ENCODE measurements at places on chromosomes 11 and 22.

GRCh38 chr22:34055525-34056200 lies 135.4 kb upstream of the LARGE1 start:
- DNase-seq = no peak

GRCh38 chr22:22449819-22450218 lies 58.7 kb downstream of the ZNF280B start:
- no peak for DNase-seq

DNA sequence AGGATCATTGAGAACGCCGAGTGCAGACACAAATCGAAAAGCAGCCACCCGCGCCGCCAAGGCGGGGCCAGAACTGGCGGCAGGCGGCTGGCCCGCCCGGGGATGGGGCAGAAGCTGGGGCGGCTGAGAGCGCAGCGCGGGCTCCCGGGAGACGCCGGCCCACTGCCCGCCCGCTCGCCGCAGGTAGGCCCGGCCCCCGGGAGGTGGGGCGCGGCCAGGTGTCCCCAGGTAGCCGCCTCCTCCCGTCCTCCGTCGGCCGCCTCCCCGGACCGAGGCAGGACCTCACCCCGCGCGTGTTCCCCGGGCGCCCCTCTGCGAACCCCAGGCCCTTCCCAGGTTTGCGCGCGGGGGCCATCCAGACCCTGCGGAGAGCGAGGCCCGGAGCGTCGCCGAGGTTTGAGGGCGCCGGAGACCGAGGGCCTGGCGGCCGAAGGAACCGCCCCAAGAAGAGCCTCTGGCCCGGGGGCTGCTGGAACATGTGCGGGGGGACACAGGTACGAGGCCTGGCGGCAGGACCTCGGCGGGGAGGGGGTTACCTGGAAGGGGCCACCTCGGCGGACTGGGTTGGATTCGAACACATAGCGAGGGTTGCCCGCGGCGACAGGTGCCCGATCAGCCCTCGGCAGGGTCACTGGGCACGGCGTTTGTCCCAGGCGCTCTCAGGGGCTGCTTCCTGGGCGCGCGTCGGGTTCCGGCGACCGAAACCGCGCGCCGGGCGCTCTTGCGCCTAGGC lies at the start of gene PRRG4:
PRRG4 (plus strand) TSS at position 248 of the 733 bp plus-strand sequence. CDS start 603 bp downstream, outside the sequence.
- DNase-seq = peak; percentile 11

- DNase-seq = no peak
These were observed 2.0 kb downstream of the NAV2 start for GRCh38 chr11:19714387-19715363.

GRCh38 chr11:118660681-118661424 lies 18.6 kb downstream of the TREH start:
- DNase-seq = no peak

GRCh38 chr11:100469835-100470234 lies 217.3 kb upstream of the ARHGAP42 start:
- DNase-seq = no peak

DNA sequence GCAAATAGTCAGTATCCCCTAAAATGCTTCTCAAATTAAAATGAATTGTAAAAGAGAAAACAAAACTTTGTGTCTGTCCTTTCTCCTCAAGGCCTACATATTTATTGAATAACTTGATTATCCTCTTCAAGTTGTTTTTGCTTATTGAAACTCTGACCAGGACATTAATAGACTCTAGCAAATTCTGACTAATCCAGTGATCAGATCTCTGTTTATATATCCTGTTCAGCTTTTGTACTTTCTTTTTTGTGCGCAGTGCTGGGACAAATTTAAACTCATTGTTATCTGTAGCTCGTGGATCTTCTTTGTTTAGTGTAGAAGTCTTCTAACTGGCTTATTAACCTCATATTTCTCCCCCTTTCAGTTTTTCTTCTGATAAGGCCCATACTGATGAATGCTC lies 139.9 kb upstream of the SORL1-AS1 start:
- no peak for DNase-seq

DNA sequence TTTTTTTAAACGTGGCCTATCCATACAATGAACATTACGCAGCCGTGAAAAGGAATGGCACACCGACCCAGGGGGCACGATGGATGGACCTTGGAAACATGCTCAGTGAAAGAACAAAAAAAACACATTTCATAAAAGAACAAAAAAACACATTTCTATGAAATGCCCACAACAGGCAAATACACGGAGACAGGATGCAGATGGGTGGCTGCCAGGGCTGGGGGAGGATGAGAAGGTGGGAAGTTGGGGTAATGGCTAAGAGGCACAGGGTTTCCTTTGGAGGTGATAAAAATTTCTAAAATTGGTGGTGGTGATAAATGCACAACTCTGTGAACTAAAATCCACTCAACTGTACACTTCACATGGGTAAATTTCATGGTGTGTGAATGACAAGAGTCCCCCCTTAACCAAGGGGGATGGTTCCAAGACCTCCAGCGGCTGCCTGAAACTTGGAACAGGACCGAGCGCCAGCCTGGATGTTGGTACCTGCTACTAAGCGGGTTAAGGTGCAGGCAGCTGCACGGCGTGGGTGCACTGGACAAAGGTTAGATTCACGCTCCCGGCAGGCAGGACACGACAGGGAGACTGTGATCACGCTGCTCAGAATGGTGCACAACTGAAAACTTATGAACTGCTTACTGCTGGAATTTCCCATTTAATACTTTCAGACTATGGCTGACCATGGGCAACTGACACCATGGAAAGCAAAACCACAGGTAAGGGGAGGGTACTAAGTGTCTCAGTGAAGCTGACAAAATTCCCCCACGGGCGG lies 16.5 kb downstream of the BRD1 start:
- DNase-seq = no peak

DNA sequence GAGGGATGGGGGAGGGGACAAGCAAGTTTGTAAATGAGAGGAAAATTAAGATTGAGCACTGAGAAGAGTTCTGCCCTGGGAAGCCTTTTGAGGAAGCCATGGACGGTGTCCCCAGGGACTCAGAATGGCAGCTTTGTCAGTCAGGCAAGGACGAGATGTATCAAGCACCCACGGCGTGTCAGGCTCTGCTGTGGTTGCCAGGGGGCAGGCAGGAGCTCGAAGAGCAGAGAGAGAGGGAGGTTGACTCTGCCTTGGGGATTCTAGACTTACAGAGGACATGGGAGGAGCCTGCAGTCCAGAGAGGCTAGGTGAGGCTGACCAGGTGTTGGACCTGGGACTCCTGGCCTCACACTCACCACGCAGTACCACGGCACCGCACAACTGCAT lies 29.1 kb upstream of the SYT7 start:
- DNase-seq = no peak

DNA sequence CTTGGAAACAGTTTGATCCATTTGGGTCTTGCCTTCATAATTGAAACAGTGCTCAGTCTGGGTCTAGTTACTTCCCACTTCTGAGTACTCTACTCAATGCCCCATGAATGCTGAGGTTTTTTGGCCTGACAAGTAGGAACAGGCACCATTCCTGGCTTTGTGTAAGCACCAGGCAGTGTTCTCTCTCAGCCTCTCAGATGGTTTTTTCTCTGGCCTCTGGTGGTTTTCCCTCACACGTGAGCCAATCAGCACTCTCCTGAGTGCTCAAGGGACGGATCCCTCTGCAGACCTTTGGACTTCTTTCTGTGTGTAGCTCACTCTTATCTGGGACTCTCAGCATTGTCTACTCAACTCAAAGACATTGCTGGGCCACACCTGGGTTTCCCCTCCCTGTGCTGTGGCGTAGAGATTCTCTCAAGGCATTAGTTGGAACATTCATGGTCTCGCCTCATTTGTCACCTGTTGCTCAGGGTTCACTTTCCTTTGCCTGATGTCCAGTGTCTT lies 21.3 kb downstream of the SIK2 start:
- no peak for DNase-seq

GRCh38 chr11:70826541-70827335 lies 425.6 kb downstream of the SHANK2 start:
- no peak for DNase-seq

- peak; percentile 26 for DNase-seq
These were observed at the start of gene OSBPL5 for GRCh38 chr11:3165152-3165705. Gene OSBPL5 (minus strand): TSS chr11:3165310. CDS start chr11:3129148, 36,162 bp downstream.

DNA sequence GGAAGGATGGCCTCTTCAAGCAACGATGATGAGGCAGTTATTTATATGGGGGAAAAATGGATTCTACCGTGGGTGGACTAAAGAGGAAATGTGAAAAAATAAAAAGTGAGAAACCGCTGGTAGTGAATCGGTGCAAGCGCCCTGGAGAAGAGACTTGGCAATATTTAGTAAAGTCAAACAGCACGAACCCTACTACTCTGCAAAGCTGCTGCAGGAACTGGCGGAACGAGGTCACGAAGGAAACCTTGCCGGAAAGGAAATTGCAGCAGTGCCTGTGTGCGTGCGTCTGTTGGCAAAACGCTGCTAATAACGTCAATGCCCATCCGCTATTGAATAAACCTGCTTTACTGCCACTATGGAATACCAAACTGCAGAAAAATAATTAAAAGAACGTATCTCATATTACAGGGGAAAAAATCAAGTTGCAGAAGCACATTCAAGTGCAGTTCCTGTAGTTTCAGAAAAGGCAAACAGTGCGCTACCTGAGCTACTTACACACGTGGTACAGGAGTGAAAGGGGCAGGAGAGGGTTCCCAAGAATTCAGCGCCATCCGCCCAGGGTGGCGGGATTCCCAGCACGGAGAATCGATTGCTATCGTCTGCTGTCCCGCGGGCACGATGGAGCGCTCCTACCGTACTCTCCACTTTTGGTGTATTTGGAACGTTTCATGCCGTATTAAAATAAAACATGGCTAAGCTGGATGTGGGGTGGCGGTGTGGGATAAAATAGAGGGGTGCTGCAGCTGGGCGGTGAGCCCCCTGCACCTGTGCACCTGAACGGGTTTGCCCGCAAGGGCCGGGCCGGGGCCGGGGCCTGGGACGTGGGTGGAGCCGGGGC lies 585 bp upstream of the NADSYN1 start:
- DNase-seq = no peak

DNA sequence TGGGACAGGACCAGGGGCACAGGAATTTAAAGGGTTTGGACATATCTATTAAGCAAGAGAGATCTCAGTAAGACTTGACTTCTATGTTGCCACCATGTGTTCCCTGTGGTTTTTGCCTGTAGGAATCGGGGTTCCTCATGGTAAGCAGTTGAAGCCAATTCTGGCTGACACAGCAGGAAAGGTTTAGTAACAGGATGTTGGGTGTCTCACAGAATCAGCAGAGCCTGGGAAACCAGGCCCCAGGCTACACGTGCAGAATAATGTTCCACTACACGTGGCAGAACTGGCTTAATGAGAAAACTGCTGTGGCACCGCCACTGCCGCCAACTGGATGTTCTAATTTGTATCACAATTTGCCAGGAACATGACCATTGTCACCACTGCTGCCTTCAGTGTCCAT lies 264.6 kb upstream of the PLET1 start:
- DNase-seq = no peak

- DNase-seq = no peak
These were observed 155.7 kb downstream of the WT1 start for GRCh38 chr11:32279672-32280071.

DNA sequence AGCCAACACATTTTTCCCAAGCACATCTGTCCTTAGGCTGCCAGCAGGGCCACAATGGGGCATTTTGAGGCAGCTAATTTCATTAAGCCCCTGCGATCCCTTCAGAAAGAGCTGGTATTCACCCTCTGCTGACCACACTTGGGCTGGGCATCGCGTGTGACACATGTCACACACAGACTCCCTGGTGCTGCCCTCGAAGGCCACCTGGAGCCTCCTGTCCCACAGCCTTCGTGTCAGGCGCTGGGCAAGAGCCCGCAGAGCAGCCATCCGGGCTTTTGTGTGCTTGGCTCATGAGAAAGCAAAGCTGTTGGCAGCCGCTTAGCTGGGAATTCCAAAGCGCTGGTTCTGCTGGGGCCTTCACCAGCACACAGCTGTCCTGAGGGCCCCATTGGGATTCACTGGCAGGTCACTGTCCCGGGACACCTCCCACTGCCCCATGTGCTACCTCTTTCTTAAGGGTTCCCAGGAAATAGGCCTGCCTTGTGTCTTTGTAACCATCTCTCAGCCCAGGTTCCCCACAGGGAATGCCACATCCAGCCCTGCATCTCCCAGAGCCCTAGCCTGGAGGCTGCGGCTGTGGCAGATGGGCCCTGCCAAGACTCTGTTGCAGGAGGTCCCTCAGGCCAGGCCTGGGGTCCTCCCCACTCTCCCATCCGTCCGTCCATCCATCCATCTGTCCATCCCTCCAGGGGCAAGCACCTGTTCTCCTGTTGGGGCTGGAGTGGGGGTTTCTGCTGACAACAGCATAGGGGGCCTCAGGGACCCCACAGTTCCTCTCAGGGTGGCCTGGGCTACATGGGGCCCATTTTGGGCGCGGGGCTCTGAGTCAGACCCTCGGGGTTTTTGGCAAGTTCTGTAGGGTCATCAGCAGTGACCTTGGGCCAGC lies 4.9 kb downstream of the CLDN5 start:
- DNase-seq = no peak

GRCh38 chr11:32056438-32056837 lies 34.4 kb upstream of the RCN1 start:
- no peak for DNase-seq

DNA sequence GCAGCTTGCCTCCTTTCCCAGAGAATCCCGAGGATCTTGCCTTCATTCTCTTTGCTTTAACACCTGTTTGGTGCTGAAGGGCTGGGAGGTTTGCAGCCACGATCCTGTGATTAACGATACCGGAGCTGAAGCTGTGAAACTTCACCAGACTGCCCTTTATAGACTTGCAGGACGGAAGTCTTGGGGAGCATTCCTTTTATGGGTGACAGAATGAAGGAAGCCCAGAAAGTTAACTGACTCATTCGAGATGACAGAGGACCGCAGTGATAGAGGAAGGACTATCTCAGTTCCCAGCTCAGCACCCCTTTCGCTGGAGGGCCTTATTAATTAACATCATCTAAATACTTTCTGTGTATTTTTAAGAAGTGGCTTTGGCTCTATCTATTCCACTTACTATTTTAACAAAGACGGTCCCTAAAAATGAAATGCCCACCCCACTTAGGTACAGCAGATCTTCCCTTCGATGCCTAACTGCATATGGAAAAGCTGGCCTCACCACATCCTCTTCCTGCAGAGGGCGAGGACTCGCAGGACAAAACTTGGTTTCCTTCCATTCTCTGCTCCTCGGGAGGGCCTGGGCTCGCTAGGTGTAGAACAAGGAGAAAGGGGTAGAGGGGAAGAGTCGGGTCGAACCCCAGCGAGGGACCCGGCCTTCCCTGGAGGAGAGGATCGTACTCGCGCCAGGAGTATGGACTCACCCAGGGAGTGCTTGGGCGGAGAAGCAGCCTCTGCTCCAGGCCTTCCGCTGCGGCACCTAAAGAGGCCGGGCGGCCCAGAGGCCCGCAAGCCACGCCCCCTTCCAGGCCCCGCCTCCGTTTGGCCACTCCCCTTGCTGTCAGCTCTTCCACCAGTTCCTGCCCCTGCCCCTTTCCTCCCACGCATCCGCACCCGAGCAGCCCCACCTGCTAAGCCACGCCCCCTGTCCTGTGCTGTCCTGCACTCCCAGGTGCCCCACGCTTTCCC lies 30.7 kb upstream of the USP47 start:
- no peak for DNase-seq

DNA sequence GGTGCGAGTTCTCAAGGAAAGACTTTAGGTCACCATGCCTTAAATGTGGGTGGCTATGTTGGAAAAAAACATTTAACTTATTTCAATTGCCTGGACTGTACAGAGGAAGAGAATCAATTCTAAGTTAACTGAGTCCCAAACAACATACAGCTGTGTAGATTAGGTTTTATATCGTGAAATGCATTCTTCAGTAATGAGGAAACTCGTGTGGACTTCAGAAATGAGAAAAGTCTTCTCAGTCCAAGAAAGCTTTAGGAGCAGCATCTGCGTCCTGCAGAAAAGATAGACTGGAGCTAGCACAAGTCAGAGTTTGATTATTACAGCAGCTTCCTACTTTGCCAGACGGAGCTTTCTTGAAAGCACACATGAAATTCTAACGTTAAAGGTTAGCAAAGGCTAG lies 673.0 kb downstream of the OPCML start:
- no peak for DNase-seq

Data from stimulated activated CD4-positive, alpha-beta T cell treated with anti-CD3 and anti-CD28 coated beads, Interleukin-1b, Interleukin-23, amount 100 ng/mL, for 1 hour (primary cell).